B cell (primary cell): ENCODE measurements at places on chromosomes 6 and 20. TPM values are rescaled to one million over a fixed set of nuclear protein-coding genes. Genes with fewer than 3 reads are reported as not detected.

The C2 gene
- 0.23 and 0.28 TPM in 2 replicates for polyA plus RNA-seq

The PIM1 gene
- 13.6 and 36.0 TPM in 2 replicates for polyA plus RNA-seq

The SHLD1 gene
- 17.3 and 18.5 TPM in 2 replicates for polyA plus RNA-seq

The F13A1 gene
- polyA plus RNA-seq, result 0.43 and 1.7 TPM in 2 replicates

The MAK gene
- 0.03 and 0.04 TPM in 2 replicates for polyA plus RNA-seq

The SLC4A11 gene
- polyA plus RNA-seq, result 0.79 and 0.85 TPM in 2 replicates

The ANKRD66 gene
- polyA plus RNA-seq, result not detected in 2 replicates

DNA sequence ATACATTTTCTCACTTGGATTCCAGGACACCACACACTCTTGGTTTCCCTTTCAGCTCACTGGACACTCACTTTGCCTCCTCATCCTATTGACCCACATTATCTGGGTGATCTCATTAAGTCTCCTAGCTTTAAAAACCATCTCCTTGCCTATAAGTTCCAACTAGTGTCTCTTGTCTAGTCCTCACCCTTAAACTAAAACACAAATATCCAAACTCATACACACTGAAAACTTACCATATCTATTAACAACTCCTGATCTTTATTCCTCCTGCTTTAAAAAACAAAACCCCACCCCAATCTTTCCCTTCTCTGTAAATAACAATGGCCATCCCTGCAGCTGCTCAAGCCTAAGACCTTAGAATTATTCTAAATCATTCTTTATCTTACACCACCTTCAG, 3.5 kb upstream of the SMIM28 start:
- DNase-seq, result no peak

DNA sequence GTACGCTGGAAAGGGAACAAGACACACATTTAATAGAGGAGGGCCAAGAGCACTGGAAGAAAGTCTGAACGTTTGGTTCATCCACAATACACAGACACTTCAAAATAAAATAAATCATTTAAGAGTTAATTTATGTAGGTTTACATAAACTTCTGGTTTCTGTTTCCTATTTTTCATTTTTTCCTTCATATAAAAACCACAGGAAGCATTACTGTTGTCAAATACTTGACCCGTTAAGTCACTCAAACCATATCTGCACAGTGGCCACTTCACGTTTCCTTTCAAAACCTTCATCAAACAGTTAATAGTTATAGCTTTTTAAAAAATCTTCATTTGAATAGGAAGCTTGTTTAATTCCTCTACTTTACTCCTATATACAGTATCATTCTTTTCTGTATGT, 257.6 kb upstream of the THEMIS start:
- no peak for DNase-seq

DNA sequence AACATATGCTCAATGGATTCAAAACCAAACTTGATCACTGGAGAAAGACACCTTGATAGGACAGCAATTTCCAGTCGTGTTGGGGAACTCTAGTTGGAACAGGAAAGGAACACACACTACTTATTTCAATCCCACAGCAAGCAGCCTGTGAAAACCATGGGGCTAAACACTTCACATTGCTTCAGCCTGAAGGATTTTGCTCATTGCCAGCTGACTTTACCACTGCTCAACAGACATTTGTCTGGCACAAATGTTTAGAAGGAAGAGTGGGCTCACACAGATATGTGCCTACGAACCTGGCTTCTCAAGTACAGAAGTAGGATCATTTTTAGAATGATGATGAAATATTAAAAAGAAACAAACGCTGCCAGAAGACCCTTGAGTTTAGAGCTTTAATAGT, 598.1 kb downstream of the PHF3 start:
- no peak for DNase-seq

DNA sequence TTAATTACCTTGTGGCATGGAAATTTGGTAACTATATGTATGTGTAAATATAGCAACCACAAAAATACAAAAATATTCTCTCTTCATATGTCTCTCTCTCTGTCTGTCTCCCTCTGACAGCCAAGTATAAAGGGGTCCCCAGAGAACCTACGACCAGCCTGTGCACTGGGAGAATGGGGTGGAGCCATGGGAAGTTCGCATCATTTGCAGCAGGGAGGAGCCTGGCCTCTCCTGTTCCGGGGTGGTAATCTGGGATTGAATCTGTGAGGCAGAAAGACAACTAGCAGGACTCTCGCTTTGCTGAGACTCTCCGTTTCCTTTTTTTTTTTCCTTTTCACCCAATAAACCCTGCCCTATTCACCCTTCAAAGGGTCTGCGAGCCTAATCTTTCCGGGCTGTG, 1109.1 kb downstream of the HACE1 start:
- no peak for DNase-seq

- no peak for DNase-seq
Observed at GRCh38 chr6:165726965-165727381, 63.9 kb upstream of the PDE10A start.

- no peak for DNase-seq
Observed at GRCh38 chr6:141321493-141322347, 811.0 kb upstream of the GJE1 start.
